ENCODE measurements at places on chromosomes 11 and 22.

DNA sequence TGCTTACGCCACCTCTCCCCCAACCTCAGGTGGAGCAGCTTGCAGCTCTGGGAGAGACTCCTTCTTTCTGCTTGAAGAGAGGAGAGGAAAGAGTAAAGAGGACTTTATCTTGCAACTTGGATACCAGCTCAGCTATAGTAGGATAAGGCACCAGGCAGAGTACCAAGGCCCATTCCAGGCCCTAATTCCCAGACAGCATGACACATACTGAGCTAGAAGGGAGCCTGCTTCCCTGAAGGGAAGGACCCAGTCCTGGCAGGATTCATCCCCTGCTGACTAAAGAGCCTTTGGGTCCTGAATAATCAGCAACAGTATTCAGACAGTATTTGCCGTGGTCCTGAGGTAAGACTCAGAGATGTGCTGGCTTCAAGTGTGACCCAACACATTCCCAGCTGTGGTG lies 41.4 kb downstream of the PPME1 start:
- no peak for DNase-seq

DNA sequence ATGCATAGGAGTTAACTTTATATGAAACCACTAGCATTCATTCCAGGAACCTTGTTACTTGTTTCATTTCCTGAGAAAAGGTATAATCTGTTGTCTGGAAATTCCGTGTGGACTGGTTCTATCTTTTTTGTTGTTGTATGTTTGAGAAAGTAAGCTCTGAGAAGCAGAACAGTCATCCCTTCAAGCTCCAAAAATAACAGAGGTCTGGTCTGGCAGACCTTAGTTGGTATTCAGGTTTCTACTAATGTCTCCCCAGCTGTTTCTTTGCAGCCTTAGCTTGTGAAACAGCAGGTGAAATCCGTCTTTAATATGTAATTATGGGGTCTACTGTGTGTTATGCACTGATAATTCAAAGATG lies 2.4 kb downstream of the RNF121 start:
- no peak for DNase-seq

DNA sequence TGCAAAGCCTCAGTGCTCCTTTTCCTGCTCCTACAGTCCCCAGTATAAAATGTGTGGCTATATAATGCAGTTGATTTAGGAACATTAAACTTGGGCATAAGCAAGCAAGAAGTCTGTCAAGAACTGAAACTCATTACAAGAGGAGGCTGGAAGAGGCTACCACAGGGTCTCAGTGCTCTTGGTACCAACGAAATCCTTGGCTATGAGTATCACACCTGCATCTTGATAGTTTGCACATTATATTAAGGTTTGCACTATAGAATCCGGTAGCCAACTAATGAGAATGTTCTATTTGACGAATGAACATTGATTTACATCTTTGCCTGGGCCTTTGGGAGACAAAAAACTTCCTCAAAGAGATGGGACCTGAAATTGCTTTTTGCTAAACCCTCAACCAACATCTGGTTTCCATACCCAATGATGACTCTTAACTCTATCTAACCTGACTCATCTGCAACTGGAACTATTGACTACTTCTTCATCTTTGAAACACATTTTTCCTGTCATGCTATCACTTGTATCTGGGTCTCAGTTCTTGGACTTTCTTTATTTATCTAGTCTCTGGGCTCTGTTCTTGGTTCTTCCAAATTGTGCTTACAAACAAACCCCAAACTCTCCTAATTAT lies 207.2 kb upstream of the CTSC start:
- DNase-seq = no peak

DNA sequence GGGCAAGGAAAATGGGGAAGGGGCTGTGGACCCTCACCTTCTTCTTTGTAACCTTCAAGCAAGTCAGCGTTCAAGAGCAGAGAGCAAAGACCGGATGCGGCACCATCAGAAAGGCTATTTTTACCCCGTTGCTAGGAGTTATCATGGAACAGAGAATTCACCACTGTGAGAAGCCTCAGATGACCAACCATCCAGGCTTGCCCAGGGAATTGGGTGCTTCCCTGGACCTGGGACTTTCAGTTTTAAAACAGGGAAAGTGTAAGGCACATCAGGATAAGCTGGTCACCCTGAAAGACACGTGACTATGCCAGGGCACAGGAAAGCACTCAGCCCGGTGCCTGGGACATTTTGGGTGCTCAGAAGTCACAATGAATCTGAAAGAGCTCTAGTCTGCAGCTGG lies 10.4 kb downstream of the GALNT18 start:
- DNase-seq = no peak

GRCh38 chr22:46089426-46090035 lies 60.8 kb upstream of the PPARA start:
- no peak for DNase-seq

DNA sequence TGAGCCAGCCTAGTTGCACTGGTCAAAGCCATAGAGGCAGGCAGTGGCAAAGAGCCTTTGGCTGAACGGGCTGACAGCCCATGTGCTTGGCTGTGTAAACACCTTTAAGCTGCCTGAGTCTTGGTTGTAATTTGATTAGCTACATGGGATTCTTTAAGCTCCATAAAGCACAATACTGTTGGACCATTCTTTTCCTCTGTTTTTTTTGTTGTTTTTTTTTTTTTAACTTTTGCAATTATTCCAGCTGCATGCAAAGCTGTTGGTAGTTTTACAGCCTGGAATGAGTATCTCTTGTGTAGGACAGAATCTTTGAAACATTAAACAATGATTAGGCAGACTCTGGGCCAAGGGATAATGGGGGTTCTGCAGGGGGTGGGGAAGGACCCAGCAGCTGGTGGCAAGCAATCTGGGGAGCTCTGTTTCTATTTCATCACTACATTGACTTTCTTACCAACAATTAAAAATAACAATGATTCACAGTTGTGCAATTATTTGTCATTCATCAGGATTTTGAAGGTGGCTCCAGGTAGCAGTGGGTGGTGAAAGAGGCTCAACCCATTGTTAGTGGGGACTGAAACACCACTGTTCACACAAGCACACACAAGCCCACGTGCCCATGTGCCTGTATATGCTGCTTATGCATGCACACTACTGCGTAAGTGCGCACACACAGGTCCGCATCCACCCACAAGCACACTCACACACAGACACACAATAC lies 69.5 kb upstream of the CSNK2A3 start:
- no peak for DNase-seq

GRCh38 chr11:75287579-75287978 lies 47.0 kb downstream of the TPBGL start:
- DNase-seq = no peak

DNA sequence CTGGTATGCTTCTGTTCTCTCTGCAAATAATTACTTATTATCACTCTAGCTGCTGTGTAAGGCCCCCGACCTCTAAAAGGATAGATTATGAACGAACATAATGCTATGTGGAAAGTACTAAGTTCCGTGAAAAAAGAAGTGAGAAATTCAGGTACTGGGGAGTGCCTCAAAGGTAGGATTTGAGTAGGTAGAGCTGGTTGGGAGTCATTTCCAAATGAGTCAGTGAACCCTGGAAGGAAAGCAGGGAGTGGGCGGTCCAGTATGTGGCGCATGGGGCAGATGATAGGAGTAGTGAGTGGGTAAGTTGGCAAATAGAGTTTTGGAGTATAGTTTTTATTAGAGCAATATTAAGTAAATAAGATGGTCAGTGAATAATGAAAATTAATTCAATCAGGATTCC lies 2.4 kb downstream of the ZC3H12C start:
- DNase-seq = no peak

- DNase-seq = no peak
These were observed 22.1 kb upstream of the MGAT3 start for GRCh38 chr22:39434721-39435120.

DNA sequence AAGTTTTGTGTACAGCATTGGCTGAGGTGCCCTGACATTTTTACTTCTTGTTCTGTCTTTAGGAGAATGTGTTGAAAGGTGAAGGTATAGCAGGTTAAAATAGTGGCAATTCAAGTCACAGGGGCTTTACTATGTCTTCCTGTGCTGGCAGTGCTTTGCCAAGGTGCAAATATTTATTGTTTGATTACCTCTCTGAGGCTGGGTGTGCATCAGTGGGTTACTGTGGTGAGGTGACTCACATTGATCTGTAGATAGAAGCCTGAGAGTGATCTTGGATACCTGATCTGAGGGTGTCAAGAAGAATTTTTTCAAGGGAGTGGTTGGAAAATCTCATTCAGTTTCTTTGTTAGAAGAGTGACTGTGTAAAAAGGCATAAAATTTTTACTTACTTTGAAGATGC lies 90.0 kb downstream of the ARHGAP42 start:
- DNase-seq = no peak

- no peak for DNase-seq
These were observed 7.2 kb upstream of the IGSF22 start for GRCh38 chr11:18733202-18733601.

GRCh38 chr11:6927030-6927617 lies 898 bp downstream of the ZNF215 start:
- no peak for DNase-seq

- DNase-seq = no peak
These were observed 23.8 kb downstream of the BCR start for GRCh38 chr22:23204125-23204488.

GRCh38 chr11:27839226-27839913 lies 139.1 kb upstream of the BDNF start:
- no peak for DNase-seq

DNA sequence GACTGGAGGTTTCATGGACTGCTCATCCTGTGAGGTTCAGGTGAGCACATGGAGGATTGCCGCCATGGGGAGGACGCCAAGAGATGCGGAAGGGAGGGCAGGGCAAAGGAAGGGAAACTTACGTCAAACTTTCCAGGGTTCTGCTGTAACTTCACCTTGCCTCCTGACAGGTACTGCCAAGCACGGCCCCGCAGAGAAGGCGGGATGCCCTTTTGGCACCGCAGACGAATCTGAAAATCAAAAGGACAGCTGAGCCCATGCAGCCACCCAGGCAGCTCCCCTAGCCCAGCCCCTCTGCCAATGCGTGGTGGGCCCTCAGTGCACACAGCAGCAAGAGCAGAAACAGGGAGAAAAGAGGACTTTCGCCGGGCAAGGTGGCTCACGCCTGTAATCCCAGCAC lies 10.0 kb upstream of the CASTOR1 start:
- no peak for DNase-seq

- peak; percentile 65 for DNase-seq
These were observed at the start of gene SCGB1D2 for GRCh38 chr11:62242021-62242420. Gene SCGB1D2 (plus strand): TSS chr11:62242239. CDS start chr11:62242308, 69 bp downstream.

DNA sequence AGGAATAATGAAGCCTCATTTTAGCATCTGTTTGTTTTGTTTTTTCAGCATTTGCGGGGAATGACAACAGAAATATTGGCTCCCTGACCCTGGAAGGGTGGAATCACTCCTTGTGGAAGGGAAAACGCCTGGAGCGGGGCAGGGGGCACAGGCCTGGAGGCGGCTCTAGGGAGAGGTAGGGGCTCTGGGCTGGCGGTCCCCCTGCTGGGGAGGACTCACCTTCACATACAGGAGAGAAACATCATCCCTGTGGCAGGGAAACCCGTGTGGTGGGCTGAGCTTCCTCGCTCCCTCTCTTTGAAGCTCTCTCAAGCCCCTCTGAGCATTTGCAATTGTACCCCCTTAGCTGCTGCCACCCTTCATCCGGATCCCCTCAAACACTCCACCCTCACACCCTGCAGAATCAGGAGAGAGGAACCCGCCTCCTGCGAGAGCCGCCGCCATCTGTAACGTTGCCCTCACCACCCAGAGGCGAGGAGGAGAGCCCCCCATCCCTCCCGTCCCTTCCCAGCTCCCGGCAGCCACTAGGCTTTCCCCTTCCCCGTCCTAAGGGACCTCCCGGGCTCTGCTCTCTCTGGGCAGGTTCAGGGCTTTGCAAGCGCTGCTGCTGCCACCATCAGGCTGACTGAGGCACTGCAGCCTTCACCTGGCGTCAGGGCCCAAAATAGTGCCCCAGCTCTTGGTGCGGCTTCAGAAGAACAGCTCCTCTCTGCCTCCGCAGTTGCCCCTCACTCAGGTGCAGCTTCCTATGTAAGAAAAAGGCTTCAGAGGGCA lies 10.4 kb downstream of the KIRREL3 start:
- no peak for DNase-seq

GRCh38 chr11:10211470-10211869 lies 82.5 kb downstream of the SBF2 start:
- DNase-seq = no peak

GRCh38 chr11:85898456-85898855 lies 43.3 kb downstream of the CCDC83 start:
- no peak for DNase-seq

DNA sequence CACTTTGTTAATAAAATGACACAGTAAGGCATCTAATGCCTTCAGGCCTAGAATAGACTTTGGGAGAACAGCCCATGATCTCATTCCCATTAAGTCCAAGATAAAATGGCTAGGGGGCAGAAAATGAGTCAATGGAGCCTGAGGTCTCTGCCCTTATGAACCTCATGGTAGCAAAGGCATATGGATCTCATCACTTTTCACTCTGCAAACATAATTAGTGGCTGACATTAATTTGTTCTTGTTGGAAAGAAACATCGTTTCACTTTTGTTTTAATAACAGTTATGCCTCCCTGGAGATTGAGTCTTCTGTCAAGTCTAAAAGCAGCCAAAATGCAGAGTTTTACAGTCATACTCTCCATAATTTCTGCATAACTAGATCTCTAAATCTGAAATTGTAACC lies 111.8 kb upstream of the API5 start:
- no peak for DNase-seq

DNA sequence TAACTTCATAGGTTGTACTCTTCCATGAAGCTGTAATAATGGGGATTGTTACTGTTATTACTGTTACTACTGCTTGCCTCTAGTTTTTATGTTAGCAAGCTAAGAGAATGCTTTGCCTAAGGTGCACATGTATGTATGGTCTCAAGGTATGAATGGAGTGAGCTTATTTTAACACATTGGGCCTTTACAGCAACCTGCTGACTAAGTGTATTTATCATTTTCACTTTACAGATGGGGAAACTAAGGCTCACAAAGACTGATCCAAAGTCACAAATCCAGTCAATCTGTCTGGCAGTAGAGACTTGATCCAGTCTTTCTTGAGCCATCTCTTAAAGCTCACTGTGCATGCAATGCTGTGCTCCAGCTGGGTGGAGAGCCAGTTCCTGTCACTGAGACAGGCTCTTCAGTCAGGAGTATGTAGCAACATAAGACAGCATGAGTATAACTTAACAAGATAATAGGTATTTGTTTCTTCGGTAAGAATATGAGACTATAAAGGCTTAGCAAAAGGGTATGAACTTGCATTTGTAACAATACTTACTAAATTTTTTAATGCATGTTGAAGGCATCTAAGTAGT lies 66.5 kb downstream of the PPP2R1B start:
- DNase-seq = no peak

GRCh38 chr22:46578251-46578823 lies 40.9 kb upstream of the CELSR1 start:
- no peak for DNase-seq
